ENCODE measurements at places on chromosomes 11 and 22. TPM values are rescaled to one million over a fixed set of nuclear protein-coding genes. Genes with fewer than 3 reads are reported as not detected.

GRCh38 chr11:37078521-37078920 is 480.5 kb upstream of the RAG2 start:
- H3K36me3 ChIP-seq = no peaks in the 10 kb centered on the region
- no peaks in the 10 kb centered on the region for H3K27me3 ChIP-seq
- no peaks in the 10 kb centered on the region for H3K4me1 ChIP-seq
- no peak for DNase-seq

DNA sequence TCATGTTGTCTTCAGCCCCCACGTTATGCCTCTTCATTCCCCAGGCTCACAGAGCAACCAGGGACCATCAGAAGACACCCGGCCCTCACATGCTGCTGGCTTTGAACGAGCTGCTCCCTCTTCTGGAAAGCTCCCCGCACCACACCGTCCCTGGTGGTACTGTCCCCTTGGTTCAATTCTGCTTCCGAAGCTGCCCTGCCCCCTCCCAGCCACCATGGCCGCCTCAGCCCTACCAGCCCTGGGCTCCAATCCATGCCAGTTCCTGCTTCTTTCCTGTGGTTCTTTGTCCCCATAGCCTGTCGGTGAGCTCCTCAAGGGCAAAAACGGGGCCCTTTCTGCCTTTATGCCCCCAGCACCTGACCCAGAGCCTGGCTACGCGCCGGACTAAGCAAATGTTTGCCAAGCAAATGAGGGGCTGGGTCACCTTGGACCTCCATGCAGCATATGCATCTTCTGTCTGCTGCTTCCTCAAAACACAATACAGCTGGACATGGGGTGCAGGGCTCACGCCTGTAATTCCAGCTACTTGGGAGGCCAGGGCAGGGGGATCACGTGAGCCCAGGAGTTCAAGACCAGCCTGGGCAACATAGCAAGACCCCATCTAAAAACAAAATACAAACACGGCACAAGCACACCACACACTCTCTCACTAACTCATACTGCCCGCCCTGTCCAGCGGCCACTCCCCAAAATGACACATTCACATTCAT is 21.3 kb downstream of the TNKS1BP1 start:
- H3K27me3 ChIP-seq = no peaks in the 10 kb centered on the region
- no peaks in the 10 kb centered on the region for H3K4me1 ChIP-seq
- H3K4me3 ChIP-seq = no peak overlapping the region
- no peak overlapping the region for H3K27ac ChIP-seq

GRCh38 chr11:12281571-12282478 is 95.5 kb upstream of the PARVA start:
- no peaks in the 10 kb centered on the region for H3K36me3 ChIP-seq
- no peaks in the 10 kb centered on the region for H3K4me1 ChIP-seq
- H3K27me3 ChIP-seq = peaks cover 13% of the 10 kb centered on the region
- DNase-seq = peak; percentile 91
- H3K27ac ChIP-seq = peak overlapping the region; percentile 65

NADSYN1 gene
- 42.9 TPM for total RNA-seq

VSIG2 gene
- not detected for total RNA-seq

DNA sequence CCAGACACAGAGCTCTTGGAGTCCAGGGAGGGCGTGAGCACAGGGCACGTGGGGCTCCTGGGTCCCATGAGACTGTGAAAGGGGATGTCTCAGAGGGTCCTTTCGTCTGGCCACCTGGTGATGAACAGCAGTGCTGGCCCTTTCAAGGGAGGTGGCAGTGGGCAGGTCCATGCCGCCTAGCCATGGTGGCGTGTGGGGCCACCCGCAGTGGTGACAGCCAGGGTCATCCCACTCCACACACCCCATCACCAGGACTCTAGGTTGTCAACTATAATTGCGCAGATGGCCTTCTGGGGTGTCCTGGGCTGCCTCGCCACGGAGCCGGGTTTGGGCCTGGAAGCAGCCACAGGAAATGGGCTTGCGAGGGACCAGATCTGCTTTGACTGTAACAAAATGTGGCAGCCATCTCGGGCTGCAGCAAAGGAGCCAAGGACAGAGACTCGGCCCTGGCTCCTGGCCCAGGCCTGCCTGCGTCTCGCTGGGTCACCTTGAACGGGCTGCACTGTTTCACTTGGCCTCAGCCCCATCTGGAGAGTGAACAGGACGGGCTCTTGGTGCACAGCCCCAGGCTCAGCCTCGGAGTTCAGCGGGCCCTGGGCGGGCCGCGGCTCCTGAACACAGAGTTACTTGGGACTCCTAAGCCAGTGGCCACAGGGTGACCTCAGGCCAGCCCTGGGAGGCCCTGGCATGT is 1350.5 kb downstream of the BRD1 start:
- H3K27me3 ChIP-seq = no peaks in the 10 kb centered on the region
- no peak overlapping the region for H3K27ac ChIP-seq
- H3K36me3 ChIP-seq = no peaks in the 10 kb centered on the region
- H3K4me1 ChIP-seq = no peaks in the 10 kb centered on the region
- no peak for DNase-seq

DNA sequence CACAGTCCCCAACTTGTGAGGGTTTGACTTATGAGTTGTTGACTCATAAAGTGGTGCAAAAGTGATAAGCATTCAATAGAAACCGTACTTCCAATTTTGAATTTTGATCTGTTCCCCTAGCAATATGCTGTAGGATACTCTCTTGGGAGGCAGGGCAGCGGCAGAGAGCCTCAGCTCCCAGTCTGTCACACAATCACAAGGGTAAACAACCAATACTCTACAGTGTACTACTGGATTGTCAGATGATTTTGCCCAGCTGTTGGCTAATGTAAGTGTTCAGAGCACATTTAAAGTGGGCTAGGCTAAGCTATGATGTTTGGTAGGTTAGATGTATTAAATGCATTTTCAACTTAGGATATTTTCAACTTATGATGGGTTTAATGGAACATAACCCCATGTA is 13.7 kb upstream of the NXPE2 start:
- peaks cover 11% of the 10 kb centered on the region for H3K27me3 ChIP-seq
- no peak for DNase-seq
- H3K4me3 ChIP-seq = no peak overlapping the region

GRCh38 chr11:14376920-14377319 is 17.9 kb upstream of the RRAS2 start:
- H3K4me1 ChIP-seq = peaks cover 5% of the 10 kb centered on the region
- no peaks in the 10 kb centered on the region for H3K36me3 ChIP-seq
- H3K27me3 ChIP-seq = peaks cover 58% of the 10 kb centered on the region
- no peak overlapping the region for H3K4me3 ChIP-seq
- no peak overlapping the region for H3K27ac ChIP-seq
- DNase-seq = no peak

DNA sequence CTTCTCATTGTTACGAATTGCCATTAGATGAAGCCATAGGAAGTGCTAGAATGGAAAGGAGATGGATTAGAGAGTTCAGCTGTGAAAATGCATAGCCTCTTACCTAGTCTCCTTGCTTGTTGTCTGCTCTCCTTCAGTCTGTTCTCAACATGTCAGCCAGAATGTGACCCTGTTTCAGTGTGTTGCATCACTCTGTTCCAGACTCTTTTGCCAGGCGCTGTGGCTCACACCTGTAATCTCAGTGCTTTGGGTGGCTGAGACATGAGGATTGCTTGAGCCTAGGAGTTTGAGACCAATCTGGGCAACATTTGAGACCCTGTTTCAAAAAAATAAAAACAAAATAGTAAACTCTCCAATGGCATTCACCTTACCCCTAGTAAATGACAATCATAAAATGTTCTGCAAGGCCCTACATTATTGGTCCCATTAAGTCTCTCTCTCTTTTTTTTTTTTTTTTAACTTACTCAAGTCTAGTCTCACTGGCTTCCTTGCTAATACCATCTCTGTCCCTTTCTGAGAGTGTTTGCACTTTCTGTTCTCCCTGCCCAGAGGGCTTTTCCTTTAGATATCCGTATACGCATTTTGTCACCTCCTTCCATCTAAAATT is 39.4 kb downstream of the CYP2R1 start:
- peaks cover 10% of the 10 kb centered on the region for H3K4me1 ChIP-seq
- no peak overlapping the region for H3K27ac ChIP-seq
- DNase-seq = no peak
- no peak overlapping the region for H3K4me3 ChIP-seq
- H3K36me3 ChIP-seq = peaks cover 8% of the 10 kb centered on the region
- H3K27me3 ChIP-seq = no peaks in the 10 kb centered on the region

DNA sequence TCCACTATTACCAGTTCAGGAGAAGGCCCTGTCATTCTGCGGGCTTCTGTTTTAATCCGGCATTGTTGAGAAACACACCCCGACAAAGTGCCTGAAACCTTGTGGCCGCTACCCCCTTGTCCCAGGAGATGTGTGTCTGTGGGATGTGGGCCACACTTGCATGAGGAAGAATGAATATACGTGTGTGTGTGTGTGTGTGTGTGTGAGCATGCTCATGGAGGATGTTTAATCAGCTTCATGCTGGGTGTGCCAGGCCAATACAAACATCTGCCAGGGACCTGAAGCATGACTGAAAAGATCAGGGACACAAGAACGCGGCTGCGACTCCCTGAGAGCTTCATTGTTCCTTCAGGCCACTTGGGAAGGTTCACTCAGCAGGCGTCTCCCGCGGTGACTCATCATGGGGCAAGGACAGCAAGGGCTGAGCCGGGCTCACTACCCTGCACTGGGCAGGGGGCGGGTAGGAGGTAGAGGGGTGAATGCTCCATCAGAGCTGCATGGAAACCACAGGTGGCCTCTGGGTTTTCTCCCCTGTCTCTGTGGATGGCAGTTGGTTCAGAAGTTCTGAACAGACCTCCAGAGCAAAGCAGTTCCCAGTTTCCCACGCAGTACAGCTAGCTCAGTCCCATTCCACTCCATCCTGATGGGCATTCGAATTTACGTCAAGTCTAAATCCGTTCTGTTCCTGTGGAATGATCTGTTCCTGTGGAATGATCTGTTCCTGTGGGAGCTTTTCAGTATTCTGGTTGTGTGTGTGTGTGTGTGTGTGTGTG is 7.0 kb upstream of the MALAT1 start:
- peak overlapping the region; percentile 98 for H3K27ac ChIP-seq
- peaks cover 2% of the 10 kb centered on the region for H3K27me3 ChIP-seq
- no peaks in the 10 kb centered on the region for H3K36me3 ChIP-seq
- H3K4me1 ChIP-seq = peaks cover 89% of the 10 kb centered on the region

LRRC32 gene
- 0.77 TPM for total RNA-seq

DNA sequence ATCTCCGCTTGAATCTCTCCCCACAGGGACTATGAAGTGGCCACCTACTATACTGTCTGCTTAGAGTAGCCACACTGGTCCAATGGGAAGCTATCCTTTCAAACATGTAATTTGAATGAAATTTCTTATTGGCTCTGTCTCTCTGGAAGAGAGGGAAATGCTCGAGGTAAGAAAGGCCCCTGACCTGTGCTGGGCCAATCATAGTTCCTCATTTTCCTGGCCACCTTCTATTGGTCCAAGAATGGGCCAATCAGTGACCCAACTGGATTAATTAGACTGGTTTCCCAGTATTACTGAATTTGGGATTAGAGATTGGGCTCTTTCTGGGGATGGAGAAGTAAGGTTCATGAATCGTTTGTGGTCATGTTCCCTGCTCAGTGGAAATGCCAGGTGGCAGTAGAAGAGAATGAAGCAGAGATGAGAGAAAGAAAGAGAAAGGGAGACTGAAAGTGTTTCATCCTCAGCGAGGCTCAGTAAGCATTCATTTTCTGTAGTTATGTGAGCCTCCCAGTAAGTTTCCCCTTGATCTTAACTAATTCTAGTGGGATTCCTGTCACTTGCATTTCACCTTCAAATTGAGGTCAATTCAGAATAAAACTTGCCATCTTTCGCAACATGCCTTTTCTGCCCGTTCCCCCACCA is 8.4 kb upstream of the MMP20 start:
- DNase-seq = no peak
- H3K36me3 ChIP-seq = no peaks in the 10 kb centered on the region
- peaks cover 16% of the 10 kb centered on the region for H3K4me1 ChIP-seq
- no peak overlapping the region for H3K4me3 ChIP-seq
- H3K27ac ChIP-seq = no peak overlapping the region
- H3K27me3 ChIP-seq = no peaks in the 10 kb centered on the region

DNA sequence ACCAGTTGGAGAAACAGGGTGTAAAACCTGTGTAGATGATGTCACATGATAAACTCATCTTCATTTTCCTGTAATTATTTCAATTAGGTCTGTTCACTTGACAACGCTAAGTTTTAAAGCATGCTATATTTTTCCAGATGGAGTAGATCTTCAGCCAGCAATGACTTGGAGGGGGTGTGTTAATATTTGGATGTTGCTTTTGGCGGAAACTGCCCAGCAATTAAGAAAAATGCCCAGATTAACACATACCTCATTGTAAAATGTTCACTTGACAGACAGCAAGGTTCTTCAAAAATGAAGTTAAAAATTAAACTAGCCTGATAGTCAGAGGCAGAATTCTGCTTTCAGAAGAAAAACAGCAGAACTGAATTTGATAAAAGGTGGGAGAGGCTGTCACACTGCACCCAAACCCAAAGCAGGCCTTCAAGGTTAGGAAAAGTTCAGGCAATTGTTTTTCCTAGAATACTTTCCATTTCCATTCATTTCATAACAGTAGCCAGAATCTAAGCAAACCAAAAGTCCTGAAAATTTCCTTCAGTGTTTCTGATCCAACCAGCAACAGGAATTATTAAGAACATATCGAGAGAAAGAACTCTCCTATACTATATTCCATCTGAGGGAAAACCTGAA is 33.0 kb downstream of the VSIG10L2 start:
- H3K4me1 ChIP-seq = peaks cover 44% of the 10 kb centered on the region
- no peak for DNase-seq
- H3K27me3 ChIP-seq = no peaks in the 10 kb centered on the region
- H3K4me3 ChIP-seq = no peak overlapping the region
- H3K27ac ChIP-seq = no peak overlapping the region

DNA sequence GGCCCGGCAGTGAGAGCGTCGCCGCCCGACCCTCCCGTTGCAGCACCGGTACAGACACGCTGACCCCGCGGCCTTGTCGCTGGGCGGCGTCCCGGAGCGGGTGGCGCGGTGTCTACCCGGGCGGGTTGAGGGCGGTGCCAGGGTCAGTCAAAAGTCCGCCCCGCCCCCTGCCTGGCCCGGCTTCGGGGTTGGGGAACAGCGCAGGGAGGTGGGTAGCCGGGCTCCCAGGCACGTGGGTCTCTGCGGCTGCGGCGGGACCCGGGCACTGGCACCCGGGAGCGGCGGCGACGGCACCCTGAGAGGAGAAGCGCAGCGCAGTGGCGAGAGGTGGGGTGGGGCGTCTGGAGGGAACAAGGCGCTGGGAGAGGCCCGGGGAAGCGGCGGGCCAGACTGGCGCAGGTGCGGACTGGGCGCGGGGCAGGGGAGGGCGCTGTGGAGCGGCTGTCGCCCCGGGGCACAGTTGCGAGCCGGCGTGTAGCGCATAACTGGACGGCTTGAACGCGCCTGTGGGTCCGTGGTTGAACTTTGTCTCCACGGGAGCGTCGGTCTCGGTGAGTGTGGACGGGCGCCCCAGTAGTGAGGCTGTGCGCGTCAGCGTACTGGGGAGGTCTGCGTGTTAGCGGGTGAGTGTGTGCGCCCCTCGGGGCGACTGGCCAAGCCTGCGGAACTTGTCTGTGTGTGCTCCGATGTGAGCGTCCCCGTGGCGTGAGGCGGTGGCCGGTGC is at the start of gene P2RY2:
Gene P2RY2 (plus strand): TSS at position 176 of the 724 bp plus-strand sequence. CDS start 15,879 bp downstream, outside the sequence.
- H3K27me3 ChIP-seq = peaks cover 51% of the 10 kb centered on the region
- H3K4me3 ChIP-seq = peak within 1 kb of the TSS; percentile 78
- peaks cover 21% of the 10 kb centered on the region for H3K4me1 ChIP-seq
- H3K27ac ChIP-seq = no peak within 1 kb of the TSS
- no peaks in the 10 kb centered on the region for H3K36me3 ChIP-seq

All from neural crest cell (in vitro differentiated cells).